Daoy (cell line): ENCODE measurements at places on chromosomes 2 and 18. TPM values are rescaled to one million over a fixed set of nuclear protein-coding genes. Genes with fewer than 3 reads are reported as not detected.

Gene RFTN2
- 0.24 TPM in 1 of 2 replicates, not detected in the other for total RNA-seq

Gene RAX
- not detected in 2 replicates for total RNA-seq

Gene RGPD4
- not detected in 2 replicates for total RNA-seq

Gene RAB3GAP1
- 33.7 and 39.9 TPM in 2 replicates for total RNA-seq

Gene TMEM37
- total RNA-seq: not detected in 2 replicates

Gene NFU1
- total RNA-seq: 36.0 and 40.6 TPM in 2 replicates

Gene LYPD1
- total RNA-seq: 130 and 153 TPM in 2 replicates

Gene BOLL
- total RNA-seq: not detected in 2 replicates

Gene MTCL1
- 12.2 and 20.8 TPM in 2 replicates for total RNA-seq

Gene STAM2
- 27.7 and 83.7 TPM in 2 replicates for total RNA-seq

Gene MPP4
- 7.8 and 9.3 TPM in 2 replicates for total RNA-seq

Gene NGEF
- total RNA-seq: 0.17 and 3.3 TPM in 2 replicates

Gene HOXD12
- 0.46 TPM in 1 of 2 replicates, not detected in the other for total RNA-seq

Gene CASP10
- 2.3 and 2.9 TPM in 2 replicates for total RNA-seq

Gene ZNF385B
- total RNA-seq: not detected in 2 replicates

Gene TEX44
- total RNA-seq: not detected in 2 replicates
